Jurkat, Clone E6-1 (cell line): ENCODE measurements at places on chromosomes 7 and 10.

DNA sequence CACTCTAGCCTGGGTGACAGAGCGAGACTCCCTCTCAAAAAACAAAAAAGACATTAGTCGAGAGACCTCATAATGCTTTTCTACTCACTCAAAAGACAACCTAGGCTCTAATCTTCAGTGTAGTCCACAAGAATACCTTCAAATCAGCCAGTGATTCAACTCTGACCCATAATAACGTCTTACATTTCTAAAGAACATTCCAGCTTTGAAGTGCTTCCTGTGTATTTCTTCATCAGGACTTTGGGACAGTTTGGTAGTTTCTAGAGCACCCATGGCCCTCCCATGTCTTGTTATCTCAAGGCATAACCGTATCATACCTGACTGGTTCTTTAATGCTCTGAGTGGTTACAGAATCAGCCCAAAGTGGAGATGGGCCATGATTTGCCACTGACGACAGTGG lies 221.3 kb downstream of the SKIDA1 start:
- DNase-seq: no peak

GRCh38 chr10:88992921-88993524 lies 2.4 kb downstream of the FAS start:
- no peak for DNase-seq

DNA sequence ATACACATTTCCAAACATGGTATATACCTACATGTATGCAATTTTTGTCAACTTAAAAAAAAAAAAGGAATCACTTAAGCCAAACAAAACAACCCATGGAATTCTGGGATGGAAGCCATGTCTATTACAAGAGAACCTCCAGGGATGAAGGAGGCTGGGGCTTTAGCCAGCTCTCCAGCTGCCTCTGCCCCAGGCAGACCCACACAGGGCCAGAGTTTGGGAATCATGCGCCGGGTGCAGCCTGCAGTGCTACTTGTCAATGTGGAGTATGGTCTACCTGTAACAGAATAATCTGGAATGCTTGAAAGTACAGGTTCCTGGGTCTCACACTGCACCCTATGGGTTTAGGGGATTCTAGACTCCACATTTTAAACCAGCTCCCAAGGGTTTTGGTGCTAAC lies 10.8 kb downstream of the ATP6V0E2 start:
- no peak for DNase-seq

GRCh38 chr7:22230238-22230637 lies 126.7 kb downstream of the RAPGEF5 start:
- no peak for DNase-seq

DNA sequence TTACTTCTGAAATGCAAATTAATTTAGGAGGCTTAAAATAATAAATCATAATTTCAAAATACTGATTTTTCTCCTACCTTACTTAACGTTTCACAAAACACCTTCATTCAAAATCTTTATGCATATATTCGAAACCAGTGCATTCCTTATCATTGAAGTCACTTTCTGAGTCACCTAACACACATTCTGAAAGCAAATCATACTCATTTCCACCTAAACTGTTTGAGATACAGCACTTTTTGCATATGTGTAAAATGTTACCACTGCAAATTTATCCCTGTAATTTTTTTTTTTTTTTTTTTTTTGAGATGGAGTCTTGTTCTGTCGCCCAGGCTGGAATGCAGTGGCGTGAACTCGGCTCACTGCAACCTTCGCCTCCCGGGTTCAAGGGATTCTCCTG lies 15.7 kb downstream of the PPP3CB start:
- no peak for DNase-seq
